ENCODE measurements at places on chromosomes 4 and X.
A peak's percentile ranks its signal among the peaks of the same experiment; 100 is the strongest.

DNA sequence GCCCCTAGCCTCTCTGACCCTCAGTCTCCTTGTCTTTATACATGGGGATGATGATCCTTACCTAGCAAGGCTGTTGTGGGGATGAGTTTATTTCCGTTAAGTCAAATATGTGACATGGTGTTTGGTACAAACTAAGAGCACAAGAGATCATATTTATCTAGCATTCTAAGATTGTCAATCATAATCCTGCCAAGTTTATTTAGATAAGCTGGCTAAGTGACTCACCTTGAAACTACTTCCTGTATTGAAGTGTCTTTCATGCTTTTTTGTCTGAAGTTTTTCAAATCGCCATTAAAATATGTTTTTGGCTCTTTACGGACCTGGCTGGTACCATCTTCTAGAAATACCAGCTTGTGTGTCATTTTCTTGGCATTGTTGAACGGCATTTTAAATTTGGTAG, 30.7 kb downstream of the MAP7D3 start:
- peak; percentile 1 for DNase-seq

- no peak for DNase-seq
Measured at GRCh38 chr4:39825090-39825489, 127.2 kb downstream of the UBE2K start.

DNA sequence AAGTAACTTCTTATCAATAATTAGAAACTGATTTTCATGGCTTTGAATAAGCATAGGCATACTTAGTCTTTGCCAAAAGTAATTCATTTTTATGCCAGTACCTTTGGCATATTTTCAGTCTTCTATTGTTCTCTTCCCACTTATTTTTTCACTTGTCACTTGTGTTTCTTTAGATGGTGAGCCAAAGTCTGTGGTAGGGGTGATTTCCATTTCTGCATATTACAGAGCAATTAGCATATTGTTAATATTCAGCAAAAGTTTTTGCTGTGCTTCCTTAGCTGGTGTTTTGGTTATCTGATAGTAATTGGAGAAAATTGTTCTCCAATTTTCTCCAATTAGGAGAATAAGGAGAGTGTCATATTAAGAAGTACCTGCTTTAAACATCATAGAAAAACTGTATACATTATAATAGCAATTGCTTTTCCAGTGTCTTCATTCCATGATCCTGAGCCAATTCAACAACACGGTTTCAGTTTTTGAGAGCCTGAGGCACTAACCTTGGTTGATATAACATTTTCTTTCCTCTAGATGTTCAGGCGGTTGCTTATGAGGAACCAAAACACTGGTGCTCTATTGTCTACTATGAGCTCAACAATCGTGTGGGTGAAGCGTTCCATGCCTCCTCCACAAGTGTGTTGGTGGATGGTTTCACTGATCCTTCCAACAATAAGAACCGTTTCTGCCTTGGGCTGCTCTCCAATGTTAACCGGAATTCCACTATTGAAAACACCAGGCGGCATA, 64.7 kb downstream of the SMAD1 start:
- DNase-seq, result no peak

DNA sequence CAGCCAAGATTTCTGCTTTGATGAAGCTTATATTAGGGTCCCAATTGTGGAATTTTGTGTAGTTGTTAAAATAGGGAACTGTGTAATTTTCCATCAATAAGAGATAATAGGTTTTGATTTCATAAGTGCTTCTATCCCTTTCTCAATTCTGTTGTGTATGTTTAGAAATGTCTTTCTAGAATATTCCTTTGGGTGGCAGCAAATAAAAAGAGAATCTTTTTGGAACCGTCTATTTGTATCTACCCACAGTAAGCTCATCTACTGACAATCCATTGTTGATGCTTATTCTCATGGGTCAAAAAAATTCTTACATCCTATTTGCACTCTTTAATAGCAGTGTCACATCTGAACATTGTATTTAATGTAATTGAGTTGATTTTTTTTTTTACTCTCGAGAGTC, 61.7 kb downstream of the TMA16 start:
- peak; percentile 16 for DNase-seq

Measured in SW480 (cell line).